ENCODE measurements at places on chromosomes 7 and 10. TPM values are rescaled to one million over a fixed set of nuclear protein-coding genes. Genes with fewer than 3 reads are reported as not detected.

PHYHIPL gene
- not detected for total RNA-seq

ANKRD1 gene
- not detected for total RNA-seq

FAM20C gene
- total RNA-seq = 0.47 TPM

FOXI2 gene
- total RNA-seq = not detected

FAM237B gene
- total RNA-seq = not detected

PNLIPRP1 gene
- not detected for total RNA-seq

EPHA1 gene
- total RNA-seq = 10.0 TPM

DNA sequence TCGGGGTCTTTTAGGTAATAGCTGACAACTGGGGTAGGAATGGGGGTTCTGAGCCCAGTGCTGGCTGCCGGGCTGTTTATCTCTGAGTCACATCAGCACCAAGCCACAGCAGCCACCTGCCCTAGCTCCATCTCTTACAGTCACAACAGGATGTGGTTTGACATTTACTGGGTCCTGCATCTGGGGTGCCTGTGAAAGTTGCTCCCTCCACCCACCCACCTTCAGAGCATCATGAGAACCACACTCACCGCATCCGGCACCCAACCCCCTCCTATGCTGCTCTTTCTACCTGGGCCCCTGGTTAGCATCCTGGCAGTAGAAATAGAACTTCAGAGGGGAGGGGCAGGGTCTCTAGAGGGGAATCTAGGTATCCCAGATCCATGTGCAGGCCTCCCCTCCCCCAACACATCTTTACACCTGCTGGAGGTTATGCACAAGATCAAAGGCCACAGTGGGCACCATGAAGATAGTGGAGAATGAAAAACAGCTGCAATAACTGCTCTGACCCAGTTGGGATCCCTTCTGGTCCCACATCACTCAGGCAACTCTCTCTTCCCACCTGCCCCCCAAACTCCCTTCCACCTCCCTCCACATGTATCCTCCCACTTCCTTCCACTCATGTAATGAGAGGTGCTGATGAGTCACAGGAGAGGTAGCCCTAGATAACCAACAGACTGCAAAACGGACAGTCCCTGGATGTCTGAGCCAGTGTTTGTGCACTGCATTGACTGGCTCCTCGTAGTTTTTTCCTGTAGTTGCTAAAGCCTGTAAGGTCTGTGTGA is 38.2 kb downstream of the PRSS2 start:
- peak; percentile 98 for DNase-seq

GRCh38 chr7:151631570-151631952 is 111.9 kb upstream of the RHEB start:
- no peak for DNase-seq

- no peak for DNase-seq
Measured at GRCh38 chr10:111650088-111650487, 533.5 kb downstream of the GPAM start.

DNA sequence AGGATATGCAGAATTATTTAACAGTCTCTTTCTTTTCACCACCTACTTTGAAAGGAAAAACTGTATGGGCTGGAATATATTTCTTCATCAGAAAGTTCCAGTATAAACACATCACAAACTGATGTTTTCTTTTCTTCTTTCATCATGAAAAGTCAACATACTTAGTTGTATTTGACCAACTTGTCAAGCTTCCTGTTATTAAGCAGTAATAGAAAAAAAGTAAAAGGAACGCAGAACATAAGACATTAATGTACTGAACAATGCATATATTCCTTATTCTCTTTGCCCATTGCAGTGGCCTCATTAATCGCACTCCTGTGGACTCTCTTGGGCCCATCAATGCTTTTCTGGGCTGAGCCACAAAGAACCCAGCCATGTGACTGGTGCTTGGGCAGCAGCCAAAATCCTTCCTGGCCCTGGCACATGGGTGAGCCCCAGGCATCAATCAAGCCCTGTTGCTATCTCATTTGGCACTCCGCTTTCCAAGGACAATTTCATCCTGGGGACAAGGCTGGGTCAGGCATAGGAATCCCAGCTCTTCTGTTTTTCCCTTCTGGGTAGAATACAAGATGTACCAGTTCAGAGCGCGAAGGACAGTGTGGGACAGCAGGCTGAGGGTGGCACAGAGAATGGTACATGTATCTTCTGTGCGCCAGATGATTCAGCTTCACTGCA is 42.3 kb downstream of the RHOBTB1 start:
- DNase-seq = no peak

DNA sequence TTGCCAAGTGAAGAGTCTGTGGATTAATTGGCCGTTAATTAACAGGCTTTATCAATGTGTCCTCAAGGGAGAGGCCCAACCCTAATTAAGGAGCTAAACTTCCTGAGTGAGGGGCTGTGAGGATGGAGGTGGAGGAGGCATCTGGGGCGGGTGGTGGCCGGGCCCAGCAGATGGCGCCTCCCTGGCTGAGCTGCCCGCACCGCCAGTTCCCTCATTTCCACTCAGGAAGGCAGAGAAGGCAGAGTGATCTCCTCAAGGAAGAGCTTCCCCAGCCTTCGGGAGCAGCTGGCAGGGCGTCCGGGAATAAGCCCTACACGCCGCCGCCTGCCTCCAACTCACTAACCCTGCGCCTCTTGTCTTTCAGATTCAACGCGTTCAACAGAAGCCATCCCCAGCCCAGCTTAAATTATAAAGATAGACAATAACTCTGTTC is 112.2 kb downstream of the CYTH3 start:
- DNase-seq = no peak

DNA sequence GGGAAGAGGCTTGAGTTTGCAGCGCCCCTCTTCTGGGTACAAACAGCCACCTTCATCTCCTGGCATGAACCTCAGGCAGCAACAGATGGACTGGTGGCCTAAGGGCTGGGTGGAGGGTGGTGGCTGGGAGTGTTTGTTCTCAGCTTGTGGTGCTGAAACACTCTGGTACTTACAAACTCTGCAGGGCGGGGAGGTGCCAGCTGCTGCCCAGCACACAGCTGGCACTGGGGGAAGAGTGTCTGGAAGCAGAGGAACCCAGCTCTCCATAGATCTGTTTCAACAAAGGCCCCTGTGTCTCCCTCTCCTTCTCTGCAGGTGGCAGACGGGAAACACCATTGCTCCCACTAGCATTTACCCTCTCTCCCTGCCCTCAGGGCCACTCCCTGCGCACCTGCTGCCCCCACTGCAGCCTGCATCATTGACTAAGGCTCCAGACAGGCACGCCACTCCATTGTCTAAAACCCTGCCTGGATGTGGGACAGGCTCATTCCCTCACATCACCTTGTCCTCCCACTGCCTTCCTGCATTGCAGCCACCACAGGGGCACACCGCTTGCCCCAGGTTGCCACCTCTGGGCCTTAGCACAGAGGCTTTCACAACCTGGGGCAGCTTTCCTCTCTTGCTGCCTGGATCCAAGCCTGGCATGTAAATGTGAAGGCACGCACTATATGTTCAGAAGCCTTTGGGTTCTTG is 6.5 kb downstream of the ARHGAP22 start:
- DNase-seq = no peak

- no peak for DNase-seq
Measured at GRCh38 chr7:120833546-120833945, 24.4 kb downstream of the TSPAN12 start.

GRCh38 chr10:4343873-4344272 is 482.1 kb upstream of the AKR1E2 start:
- no peak for DNase-seq

DNA sequence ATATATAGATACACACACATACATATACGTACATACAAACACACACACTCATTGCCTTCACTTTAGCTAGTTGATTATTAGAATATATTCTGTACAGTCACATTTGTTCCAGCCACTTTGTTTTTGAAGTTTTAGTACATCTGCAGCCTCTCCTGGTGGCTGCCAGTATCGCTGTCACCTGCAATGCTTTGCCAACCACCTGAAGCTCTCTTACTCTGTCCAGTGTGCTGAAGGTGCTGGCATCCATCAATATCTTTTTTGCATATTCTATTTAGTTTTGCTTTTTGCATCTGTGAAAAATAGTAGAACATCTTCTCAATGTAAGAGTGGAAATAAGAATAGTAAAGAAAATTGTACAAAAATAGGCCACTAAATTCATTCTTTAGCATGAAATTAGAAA is 388.6 kb downstream of the EXOC4 start:
- DNase-seq = no peak

DNA sequence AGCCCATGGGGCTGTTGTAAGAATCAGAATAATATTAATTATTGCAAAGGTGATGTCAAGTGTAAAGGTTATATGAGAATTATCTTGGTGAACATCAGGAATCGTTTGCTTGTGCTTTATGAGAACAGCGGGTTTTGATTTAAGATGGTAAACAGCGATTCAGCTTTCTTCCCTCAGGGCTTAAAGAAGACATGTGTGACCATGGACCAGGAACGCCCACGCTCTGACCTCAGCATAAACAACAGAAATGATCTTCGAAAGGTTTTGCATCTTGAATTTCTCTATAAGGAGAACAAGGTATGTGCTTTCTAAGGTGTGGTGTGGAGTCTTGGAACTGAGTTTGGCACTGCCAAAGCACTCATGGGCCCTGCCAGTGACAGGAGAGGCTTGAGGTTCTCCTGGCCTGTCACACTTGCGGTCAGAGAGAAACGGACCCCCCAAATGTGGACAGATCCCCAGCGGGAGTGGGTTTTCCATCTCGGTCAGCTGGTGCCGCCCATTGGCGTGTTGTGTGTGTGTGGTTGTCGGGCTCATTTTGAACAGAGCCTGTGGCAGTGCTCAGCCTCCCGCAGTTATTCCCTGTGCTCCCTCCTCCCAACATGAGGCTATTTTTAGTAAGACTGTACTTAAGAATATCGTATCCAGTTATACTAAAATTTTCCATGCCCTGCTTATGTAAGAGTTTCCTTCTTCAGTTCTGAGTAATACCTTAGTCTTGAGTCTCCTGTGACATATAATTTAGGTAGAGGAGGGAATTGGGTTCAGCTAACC is 7.2 kb downstream of the MINDY4 start:
- DNase-seq = no peak

DNA sequence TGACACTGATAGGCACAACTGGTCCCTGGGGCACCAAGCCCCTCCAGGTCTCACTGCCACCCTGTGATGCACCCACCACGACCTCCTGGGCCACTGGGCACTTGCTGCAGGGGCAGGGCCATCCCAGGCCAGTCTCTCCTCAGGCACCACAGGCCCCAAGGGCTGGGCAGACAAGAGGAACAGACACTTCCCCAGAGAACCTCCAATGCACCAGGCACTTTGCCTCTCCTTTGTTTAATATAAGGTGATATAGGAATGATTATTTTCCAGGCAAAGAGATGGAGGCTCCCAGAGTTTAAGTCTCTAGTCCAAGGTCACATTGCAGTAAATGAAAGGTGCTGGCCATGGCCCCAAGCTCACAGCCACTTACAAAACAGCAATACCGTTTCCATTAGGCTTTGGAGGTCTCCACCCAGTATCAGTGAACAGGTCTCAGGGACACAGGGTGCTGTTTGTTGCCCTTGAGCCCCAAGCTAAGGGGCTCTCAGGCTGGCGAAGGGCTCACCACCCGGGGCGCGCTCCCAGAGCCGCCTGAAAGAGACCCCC is 4.5 kb downstream of the DEPP1 start:
- DNase-seq = no peak

DNA sequence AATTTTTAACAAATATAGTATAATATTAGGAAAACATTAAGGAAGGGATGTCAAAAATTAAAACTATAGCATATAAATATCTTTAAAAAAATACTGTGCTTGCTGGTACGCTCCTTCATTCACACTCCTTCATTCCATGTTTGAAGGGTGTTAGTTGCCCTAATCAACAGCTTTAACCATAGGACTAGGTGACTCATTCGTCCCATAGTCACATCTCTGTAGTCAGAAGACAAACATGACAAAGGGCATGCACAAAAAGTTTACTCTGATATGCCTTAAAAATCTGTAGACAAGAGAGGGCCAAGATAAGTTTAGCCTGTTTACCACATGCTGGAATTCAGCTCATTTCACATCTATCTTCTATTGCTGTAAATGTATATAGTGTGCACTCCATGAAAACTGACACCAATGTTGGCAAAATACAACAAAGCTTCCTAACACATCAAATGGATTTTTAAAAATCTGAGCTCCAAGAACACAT is 646 bp downstream of the FAM13C start:
- no peak for DNase-seq

GRCh38 chr7:103097041-103097440 is 22.1 kb downstream of the ARMC10 start:
- DNase-seq = no peak

GRCh38 chr7:19939746-19940145 is 166.3 kb upstream of the TMEM196 start:
- DNase-seq = no peak

DNA sequence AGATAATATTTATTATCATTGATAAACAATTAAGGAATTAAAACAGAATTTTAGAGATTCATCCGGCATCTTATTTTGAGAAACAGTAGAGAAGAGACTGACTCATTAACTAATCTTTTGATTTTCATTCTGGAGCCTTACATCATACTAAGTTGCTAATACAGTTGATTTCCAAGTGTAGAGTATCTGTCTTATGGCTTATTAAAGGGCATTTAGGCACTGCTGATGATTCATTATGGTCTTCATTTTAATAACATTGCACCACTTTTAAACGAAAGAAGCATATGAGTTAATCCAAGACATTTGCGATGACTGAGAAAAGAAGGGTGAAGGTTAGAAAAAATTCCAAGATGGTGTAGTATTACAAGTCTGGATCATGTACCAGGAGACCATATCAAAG is 186.0 kb upstream of the CACNA2D1 start:
- no peak for DNase-seq

All from activated CD4-positive, alpha-beta T cell treated with anti-CD3 and anti-CD28 coated beads, Interleukin-2, amount 10 ng/mL, durations not matched to agents 7 days and 5 days (primary cell).